ENCODE measurements at places on chromosomes 5 and 9.

DNA sequence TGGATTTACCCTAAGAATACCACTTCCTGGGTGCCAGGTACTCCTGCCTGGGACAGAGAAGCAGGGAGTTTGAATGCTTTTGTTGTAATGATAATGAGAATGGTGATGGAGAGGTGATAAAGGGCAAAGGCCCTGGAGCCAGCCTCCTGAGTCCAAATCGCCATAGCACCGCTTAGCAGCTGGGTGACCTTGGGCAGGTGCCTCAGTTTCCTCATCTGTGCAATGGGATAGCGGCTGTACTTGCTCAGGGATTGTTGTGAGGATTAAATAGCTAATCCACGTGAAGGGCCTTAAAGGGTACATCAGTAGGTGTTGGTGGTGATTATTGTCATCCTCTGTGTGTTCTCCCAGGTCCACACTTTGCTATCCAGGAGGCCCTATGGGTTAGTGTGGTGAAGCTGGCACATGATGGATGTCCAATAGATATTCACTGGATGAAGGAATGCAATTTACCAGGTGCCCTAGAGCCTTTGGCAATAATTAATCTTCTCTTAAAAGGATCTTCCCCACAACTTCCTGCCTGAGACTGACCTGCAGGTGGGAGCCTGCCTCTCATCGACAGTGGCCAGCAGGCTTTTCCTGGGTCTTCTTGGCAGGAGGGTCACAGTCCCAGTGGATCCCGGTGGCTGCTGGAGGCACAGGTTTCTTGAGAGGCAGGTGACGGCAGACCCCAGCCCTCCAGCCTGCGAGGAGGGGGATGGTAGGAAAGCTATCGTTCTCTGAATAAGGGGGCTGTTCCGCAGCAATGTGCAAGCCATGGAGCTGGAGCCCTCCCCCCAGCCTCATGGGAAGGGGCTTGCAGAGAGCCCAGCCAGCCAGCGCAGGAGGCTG, 160.2 kb downstream of the MACROH2A1 start:
- peaks cover 5% of the 10 kb centered on the region for H3K36me3 ChIP-seq
- H3K27ac ChIP-seq = no peak overlapping the region
- H3K4me1 ChIP-seq = peaks cover 54% of the 10 kb centered on the region
- H3K27me3 ChIP-seq = peaks cover 4% of the 10 kb centered on the region

GRCh38 chr5:150219142-150219541, 29.3 kb downstream of the SLC6A7 start:
- H3K36me3 ChIP-seq = no peaks in the 10 kb centered on the region
- no peak overlapping the region for H3K4me3 ChIP-seq
- no peak for DNase-seq
- no peak overlapping the region for H3K27ac ChIP-seq

- peaks cover 26% of the 10 kb centered on the region for H3K27me3 ChIP-seq
- no peaks in the 10 kb centered on the region for H3K36me3 ChIP-seq
- H3K4me1 ChIP-seq = peaks cover 13% of the 10 kb centered on the region
- no peak overlapping the region for H3K4me3 ChIP-seq
Observed at GRCh38 chr5:6574537-6575245, 58.2 kb downstream of the NSUN2 start.

- no peak overlapping the region for H3K4me3 ChIP-seq
- H3K36me3 ChIP-seq = no peaks in the 10 kb centered on the region
- DNase-seq = no peak
- peaks cover 13% of the 10 kb centered on the region for H3K27me3 ChIP-seq
Observed at GRCh38 chr5:168008555-168008954, 282.9 kb upstream of the WWC1 start.

DNA sequence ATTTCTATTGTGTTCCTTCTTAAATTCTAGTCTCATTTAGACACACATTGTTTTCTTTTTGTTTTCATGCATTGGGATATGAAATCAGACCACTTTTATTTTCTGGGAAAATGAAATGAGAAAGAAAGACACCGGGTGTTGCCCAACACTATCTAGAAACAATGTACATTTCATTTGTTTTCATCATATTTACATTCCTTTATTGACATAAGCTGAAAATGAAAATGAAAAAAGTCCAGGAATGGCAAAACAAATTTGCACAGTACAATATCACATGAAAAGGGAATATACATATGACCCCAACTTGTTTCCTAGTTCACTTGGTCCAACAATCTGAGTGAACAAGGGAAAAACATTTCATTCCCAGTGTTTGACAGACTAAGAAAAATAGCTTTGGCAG, 20.7 kb downstream of the IFNE start:
- no peak for DNase-seq
- no peak overlapping the region for H3K4me3 ChIP-seq
- peaks cover 5% of the 10 kb centered on the region for H3K4me1 ChIP-seq
- H3K27ac ChIP-seq = no peak overlapping the region
- H3K36me3 ChIP-seq = peaks cover 76% of the 10 kb centered on the region
